ENCODE measurements at places on chromosomes 13 and 19.
A peak's percentile ranks its signal among the peaks of the same experiment; 100 is the strongest.

- no peak for DNase-seq
Measured at GRCh38 chr19:16527971-16528521, 14.2 kb downstream of the CHERP start.

DNA sequence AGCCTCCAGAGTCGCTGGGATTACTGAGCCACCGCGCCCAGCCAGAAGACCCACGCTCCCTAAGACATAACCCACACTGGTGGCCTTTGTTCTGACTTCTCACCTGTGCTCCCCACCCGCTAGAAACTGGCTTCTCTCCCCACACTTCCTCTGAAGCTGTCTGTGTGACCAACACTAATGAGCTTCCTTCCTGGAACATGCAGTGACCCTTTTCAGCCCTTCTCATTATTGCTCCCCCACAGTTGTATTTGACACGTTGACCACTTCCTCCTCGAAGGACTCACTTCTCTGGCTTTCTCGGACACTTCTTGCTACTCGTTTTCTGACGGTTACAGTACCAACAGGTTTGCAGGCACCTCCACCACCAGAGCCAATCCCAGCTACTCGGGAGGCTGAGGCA lies 10.9 kb downstream of the NCR1 start:
- no peak for DNase-seq

- DNase-seq: no peak
Measured at GRCh38 chr13:106331116-106331515, 204.3 kb downstream of the EFNB2 start.

- no peak for DNase-seq
Measured at GRCh38 chr13:41995946-41996345, 35.0 kb upstream of the VWA8 start.

- DNase-seq: no peak
Measured at GRCh38 chr13:102203718-102204117, 198.1 kb downstream of the FGF14 start.

GRCh38 chr13:110290153-110290552 lies 16.8 kb downstream of the COL4A1 start:
- peak; percentile 11 for DNase-seq

GRCh38 chr13:112131081-112131712 lies 64.2 kb downstream of the SOX1 start:
- DNase-seq: peak; percentile 60

GRCh38 chr13:43141685-43142084 lies 118.3 kb downstream of the DNAJC15 start:
- DNase-seq: no peak

- no peak for DNase-seq
Measured at GRCh38 chr19:48999481-49000325, 6.0 kb downstream of the RUVBL2 start.

DNA sequence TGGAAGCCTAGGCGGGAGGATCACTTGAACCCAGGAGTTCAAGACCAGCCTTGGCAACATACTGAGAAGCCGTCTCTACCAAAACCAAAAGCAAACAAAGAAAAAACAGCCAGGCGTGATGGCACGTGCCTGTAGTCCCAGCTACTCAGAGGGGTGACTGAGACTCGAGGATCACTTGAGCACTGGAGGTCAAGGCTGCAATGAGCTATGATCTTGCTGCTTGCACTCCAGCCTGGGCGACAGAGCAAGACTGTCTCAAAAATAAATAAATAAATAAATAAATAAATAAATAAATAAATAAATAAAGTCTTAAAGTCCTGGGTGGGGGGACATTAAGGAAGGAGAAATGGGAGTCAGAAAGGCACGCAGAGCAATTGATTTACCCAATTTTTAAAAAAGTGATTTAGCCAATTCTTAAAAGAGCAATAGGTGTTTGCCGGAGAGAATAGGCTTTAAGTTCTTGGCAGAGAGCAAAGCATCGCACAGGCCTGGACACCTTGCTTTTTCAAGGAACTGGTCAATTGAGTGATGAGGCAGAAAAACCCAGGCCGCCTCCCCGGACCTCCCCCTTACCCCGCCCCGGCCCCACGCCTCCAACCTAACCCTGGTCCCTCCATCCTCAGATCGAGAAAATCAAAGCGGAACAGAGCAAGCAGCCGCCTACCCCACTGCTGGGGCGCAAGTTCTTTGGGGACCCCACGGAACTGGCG lies 9.5 kb upstream of the SHKBP1 start:
- no peak for DNase-seq

DNA sequence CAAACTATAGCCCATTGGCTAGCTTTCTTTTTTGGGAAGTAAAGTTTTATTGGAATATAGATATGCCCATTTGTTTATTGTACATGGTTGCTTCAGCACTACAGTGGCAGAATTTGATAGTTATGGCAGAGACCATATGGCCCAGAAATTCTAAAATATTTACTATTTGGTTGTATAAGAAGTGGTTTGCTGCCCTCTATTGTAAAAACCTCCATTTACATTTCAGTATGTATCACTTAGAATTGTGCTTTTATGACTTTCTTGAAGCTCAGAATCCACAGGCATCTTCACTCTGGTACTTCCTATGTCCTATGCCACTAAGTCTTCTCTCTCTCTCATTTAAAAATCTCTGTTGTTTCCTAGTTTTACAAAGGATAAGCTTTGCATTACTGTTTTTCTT lies 37.7 kb downstream of the DLEU7 start:
- DNase-seq: no peak

DNA sequence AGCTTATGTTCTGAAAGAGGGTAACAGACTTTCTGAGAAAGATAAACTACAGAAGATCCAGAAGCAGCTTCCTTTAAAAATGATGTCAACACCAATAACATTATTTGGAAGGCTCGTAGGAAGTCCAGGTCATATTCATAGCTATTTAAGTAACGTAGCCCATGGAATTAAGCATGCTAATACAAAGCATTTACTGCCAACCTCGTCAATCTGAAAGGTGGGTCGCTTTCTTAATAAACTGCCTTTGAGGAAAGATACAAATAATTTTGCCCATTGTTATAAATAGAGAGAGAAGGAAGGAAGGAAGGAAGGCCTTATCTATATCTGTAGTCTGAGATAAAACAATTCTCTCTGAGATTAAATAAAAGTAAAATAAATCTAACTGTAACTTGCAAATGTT lies 80.3 kb downstream of the STARD13 start:
- no peak for DNase-seq

GRCh38 chr19:51927859-51928258 lies 587 bp downstream of the ZNF613 start:
- no peak for DNase-seq

- DNase-seq: no peak
Measured at GRCh38 chr19:52345162-52345561, 9.1 kb downstream of the ZNF610 start.

DNA sequence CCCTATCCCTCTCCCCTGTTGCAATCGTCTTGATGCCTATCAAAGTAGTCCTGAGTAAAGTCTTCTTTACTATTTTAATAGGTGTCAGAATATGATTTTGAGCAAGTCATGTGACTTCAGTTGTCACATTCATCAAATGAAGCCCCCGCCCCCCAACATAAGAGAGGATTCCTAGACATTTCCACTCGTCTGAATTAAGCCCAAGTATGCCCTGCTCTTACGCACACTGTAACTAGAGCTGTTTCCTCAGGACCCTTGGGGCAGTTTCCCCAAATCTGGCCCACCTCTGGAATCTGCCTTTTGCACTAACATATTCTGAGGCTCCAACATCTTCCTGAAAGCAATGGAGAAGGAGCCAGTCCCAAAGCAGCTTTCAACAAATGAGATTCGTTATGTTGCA lies 25.5 kb downstream of the SACS start:
- no peak for DNase-seq

DNA sequence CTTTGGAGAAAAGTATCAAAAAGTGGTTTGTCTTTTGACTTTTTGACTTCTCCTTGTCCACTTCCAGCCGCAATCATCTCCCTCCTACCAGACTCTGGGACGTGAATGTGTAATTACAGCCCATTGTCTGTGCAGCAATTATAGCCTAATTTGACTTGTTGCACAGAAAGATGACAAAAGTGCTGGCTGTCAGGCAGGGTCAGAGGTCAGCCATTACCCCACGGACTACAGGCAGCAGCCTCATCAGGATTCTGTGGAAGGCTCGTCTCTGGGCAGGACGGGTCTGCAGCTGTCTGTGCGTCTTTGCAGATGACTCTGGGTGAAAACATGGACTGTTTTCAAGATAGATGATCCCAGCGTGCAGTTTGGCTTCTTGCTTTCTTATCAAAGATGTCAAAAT lies 102.2 kb upstream of the EDNRB start:
- DNase-seq: no peak

- DNase-seq: peak; percentile 77
Measured at GRCh38 chr19:35509861-35510625, 3.4 kb downstream of the DMKN start.

DNA sequence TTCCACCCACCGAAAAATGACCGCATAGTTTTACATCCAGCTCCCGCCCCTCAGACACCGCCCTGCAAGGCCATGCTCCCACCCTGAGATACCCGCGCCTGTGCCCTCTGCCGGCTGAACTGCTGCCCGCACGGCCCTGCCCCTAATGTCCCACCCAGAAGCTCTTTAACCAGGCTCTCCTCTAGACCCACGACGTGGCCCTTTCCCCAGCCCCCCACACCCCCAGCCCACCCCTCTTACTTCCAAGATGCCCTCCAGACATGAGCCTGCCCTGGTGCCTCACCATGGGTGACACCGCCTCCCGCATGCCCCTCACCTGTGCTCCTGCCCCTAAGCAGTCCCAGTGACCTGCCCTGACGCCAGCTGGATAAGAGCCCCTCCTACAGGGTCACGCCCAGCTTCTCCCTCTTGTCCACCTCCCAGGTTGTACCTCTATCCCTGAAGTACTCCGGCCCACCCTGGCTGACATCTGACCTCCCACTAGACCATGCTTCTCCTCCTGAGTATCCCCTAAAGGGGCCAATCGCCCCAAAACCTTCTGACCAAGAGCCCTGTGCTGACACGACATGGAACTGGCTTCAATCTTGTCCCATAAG lies 51.2 kb downstream of the COLGALT1 start:
- no peak for DNase-seq

DNA sequence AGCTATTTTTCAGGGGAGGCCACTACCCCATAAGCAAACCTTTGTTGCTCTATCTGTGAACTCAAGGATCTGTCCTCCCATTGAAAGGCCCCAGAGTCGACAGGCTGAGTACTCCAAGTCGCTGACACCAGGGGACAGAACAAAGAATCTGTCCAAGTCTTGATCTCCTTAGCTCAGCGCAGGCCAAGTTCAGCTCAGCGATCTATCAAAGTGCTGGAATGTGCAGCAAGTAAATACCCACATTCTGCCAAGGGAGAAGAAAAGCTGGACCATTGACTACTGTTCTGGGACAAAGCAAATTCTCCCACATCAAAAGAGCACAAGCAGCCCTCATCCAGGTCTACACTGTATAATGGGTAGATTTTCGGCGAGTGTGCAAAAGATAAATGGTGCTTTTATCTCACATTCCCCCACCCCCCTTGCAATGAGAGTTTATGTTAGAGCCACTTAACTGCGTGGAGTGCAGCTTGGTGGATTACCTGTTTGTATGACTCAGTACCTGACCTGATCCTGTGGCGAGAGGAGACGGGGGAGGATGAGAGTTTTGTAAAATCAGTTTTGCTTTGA lies 391.7 kb upstream of the SGCG start:
- DNase-seq: no peak

DNA sequence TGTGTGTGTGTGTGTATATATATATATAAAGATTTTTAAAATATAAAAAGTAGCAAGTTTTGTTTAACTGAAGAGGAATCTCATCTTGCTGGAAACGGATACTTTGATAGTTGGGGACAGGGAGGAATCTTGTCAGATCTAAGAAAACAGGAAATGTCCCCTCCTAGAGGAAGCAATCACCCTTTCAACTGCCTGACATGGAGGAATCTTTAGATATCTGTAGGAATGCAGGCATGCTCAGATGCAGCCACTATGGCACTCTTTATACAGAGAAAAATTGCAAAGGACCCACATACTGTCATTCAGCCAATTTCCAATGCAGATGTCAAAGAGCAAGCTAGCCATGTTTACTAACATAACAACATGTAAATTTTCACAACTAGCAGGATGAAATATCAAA lies 38.8 kb downstream of the ZNF611 start:
- no peak for DNase-seq

- DNase-seq: no peak
Measured at GRCh38 chr13:39952249-39953233, 297.1 kb downstream of the COG6 start.

- no peak for DNase-seq
Measured at GRCh38 chr13:59086147-59086546, 1077.6 kb downstream of the DIAPH3 start.

- no peak for DNase-seq
Measured at GRCh38 chr13:44116562-44117332, 237.0 kb downstream of the LACC1 start.

GRCh38 chr13:87622971-87623370 lies 48.2 kb upstream of the SLITRK5 start:
- DNase-seq: no peak

GRCh38 chr13:34086281-34086680 lies 268.3 kb downstream of the RFC3 start:
- DNase-seq: no peak

DNA sequence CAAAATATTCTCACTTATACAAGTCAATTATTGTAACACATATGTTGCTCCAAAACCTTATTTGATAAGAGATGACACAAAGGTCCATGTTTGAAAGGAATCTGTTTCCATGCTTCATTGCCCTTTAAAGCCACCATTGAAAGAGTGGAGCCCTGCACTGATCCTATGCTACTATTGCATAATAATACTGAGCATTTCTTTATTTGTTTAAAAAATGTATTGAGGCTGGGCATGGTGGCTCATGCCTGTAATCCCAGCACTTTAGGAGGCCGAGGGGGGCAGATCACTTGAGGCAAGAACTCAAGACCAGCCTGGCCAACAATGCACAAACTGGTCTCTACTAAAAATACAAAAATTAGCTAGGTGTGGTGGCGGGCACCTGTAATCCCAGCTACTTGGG lies 178.8 kb upstream of the STARD13 start:
- DNase-seq: no peak

DNA sequence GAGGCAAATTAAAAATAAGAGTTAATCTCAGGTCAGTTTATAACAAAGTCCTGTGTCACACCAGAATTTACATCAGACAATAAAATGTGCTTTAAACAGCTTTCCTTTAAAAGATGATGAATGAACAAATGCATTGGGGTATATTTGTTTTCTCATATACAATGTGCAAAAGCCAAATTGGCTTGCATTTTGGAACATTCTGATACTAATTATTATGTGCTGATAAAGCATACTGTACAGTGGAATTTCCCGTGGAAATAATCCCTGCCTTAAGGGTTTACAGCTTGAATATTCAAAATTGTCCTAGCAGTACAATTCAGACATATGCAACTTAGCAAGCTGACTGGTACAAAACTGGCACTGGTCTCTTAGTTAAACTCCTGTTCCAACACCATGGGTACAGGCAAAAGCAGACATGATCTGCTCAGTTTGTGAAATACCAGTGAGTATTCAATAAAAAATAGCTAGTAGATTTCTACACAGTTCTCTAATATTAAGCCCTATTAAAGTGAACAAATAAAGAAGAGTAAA lies 373.4 kb downstream of the SLITRK1 start:
- DNase-seq: no peak

- no peak for DNase-seq
Measured at GRCh38 chr19:52297601-52298364, 814 bp downstream of the ZNF480 start.

- DNase-seq: no peak
Measured at GRCh38 chr19:54158812-54159351, 639 bp downstream of the LENG1 start.
